ENCODE measurements at places on chromosomes 16 and 17.

GRCh38 chr17:2156666-2157065, 101.8 kb downstream of the HIC1 start:
- DNase-seq, result no peak

DNA sequence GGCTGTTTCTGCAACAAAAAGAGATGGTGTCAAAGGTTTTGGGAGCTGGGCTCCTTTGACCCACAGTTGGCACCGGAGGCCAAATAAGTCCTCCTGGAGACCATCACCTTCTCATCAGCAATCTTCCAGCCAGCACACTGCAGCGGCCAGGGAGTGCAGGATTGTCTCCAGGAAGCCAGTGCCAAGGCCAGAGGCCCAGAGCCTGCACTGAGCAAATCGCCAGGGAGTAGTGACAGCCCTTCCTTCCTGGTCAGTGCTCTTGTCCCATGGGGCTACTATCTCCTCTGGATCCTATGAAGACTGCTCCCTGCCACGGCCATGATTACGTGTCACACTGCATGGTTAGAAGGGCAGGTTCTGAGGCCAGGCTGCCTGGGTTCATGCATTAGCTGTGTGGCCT, 134.3 kb upstream of the CRHR1 start:
- DNase-seq, result no peak

- DNase-seq, result peak; percentile 87
Observed at GRCh38 chr17:44976206-44976605, 8.1 kb upstream of the C1QL1 start.

DNA sequence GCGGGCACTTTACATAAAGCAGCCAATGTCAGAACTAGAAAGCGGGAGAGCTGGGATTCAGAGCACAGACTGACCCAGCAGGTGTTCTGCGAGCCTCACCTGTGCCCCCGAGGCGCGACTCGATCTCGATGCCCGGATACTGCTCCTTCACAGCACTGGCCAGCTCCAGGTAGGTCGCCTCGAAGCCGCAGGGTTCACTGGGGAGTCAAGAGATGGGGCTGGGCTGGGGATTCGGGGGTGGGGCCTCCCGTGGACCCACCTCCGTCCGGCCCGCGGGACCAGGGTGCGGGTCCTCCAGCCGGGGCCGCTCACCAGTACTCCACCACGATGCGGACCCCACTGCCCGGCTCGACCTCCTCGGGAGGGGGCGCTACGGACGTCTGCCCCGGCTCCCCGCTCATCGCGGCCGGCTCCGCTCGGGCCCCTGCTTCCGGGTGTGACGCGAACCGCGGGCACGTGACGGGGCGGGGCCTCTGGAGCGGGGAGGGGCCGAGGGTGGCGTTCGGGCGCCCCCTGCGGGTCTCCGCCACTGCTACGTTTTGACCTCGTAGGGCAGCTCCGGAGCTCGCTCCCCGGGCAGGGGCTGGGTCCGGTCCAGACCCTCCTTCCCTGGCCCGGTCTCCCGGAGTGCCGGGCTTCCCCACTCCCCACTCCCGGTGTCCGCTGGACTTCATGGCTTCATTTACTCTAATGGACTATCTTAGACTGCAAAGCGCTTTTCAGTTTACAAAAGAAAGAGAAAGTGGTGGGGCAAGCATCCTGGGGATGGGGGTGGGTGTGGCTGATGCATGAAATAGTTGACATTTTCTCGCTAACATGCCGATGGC, at the start of gene MIEN1:
MIEN1 (minus strand) TSS at position 438 of the 827 bp plus-strand sequence; CDS start at position 401, 37 bp downstream.
- DNase-seq, result peak; percentile 81

GRCh38 chr17:1577583-1578013, 15.0 kb upstream of the PITPNA start:
- no peak for DNase-seq

DNA sequence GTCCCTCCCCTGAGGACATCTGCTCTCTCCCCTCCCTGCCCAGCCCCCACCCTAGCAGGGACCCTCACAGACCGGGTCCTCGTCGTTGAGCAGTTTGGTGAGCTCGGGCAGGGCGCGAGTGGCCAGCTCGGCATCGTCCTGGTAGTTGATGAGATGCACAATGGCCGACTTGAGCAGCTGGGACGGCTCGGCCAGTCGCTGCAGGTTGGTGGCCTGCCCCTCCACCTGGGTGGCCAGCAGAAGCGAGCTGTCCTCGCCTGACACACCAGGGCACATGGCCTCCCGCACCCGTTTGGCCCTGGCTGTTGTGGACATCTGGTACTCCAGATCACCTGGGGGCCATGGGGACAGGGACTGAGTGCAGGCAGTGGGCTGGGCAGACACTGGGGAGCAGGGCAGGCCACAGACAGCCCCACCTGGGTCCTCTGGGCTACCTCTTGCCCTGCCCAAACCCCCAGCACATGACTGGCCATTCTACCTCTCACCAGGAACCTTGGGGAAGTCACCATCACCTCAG, 17.1 kb downstream of the JUP start:
- DNase-seq, result no peak

- DNase-seq, result no peak
Observed at GRCh38 chr17:35243561-35244340, 879 bp downstream of the SLFN5 start.

GRCh38 chr16:59259950-59260319, 525.8 kb upstream of the GOT2 start:
- no peak for DNase-seq

- DNase-seq, result no peak
Observed at GRCh38 chr16:54208237-54208636, 78.3 kb downstream of the IRX3 start.

- DNase-seq, result no peak
Observed at GRCh38 chr17:31586946-31587345, 195.5 kb downstream of the RAB11FIP4 start.

- no peak for DNase-seq
Observed at GRCh38 chr17:31931756-31932155, 5.1 kb upstream of the SUZ12 start.

DNA sequence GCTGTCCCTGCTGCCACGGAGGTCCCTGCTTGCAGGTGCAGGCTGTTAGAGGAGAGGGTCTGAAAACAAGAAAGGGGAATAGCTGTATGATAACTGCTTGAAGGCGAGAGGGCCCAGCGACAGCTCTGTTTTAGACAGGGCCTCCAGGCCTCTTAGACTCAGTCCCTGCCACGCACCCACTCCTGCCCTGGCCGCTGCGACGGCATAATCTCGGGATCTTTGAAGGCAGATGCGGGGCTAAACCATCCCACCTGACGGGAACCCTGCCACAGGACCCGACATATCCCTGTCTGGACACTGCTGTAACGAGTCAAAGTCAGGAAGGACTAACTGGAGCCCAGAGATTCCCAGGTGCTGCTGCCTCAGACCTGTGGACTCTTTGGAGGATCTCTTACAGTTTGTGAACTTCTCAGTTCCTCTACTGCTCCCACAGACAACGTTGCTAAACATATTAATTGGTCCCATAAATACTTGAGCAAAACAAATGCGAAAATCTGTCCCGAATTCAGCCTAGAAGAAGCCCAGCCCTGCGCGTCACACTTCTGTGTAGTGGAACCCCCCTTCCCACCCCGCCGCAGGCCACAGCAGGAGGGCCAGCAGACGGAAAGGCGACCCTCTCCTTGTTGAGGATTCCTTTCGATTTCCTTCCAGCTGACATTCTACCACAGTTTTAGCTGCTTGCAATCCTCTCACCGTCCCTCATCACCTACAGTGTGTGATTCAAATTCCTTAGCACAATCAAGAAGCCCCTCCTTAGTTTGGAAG, 998 bp upstream of the TMEM11 start:
- no peak for DNase-seq

GRCh38 chr16:88847654-88848053, 9.1 kb downstream of the GALNS start:
- DNase-seq, result no peak

GRCh38 chr17:13476720-13477119, 125.0 kb downstream of the HS3ST3A1 start:
- no peak for DNase-seq

DNA sequence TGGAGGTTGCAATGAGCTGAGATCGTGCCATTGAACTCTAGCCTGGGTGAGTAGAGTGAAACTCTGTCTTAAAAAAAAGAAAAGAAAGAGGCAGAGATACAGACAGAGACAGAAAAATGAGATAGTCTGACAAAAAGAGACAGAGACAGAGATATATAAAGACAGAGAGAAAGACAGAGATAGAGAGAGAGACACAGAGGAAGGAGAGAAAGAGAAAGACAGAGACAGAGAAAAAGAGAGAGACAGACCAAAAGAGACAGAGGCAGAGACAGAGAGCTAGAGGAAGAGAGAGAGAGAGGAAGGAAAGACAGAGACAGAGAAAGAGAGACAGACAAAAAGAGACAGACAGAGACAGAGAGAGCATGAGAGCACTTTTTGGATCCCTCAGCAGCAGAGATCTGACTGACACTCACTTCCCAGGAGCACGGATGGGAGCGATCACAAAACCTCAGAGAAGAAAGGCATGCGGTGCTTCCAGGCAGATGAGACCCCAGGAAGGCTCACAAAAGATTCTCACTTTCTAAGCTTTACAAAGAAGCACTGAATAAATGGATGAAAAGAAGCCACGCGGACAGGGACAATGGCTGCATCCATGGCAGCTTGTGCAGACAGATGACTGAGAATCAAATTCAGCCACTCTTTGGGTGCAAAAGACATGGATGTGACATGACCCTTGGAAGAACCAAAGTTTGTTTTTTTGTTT, 38.6 kb upstream of the HS3ST2 start:
- DNase-seq, result no peak

DNA sequence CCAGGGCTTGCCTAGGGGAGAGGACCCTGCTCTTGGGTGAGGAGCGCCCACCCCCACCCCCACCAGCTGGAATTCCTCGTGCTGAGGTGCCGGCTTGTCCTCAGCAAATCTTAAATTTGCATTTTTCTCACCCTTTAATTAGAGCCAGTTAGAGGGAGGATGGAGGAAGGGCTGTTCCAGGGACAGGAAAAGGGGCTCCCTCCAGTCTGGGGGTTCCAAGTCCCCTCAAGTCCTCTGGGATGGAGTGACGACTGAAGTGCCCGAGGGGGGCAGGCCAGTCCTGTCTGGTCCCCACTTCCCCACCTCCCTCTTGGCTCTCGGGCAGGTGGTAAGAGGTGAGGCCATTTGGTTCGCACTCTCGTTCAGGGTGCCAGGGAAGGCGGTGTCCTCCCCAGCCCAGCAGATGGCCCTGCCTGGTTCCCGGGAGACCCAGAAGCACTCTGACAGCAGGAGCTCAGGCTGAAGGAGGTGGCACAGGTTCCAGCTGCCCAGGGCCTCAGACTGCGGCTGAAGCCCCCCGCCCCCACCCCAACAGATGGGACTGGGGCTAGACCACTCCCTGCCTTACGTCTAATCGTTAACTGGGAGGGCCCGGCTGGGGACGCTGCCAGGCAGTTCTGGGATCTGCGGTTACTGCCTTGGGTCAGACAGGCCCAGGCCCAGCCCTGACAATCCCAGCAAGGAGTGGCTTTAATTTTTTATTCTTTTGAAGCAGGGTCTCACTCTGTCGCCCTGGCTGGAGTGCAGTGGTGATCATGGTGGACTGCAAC, 2.2 kb downstream of the RAB26 start:
- DNase-seq, result peak; percentile 77

DNA sequence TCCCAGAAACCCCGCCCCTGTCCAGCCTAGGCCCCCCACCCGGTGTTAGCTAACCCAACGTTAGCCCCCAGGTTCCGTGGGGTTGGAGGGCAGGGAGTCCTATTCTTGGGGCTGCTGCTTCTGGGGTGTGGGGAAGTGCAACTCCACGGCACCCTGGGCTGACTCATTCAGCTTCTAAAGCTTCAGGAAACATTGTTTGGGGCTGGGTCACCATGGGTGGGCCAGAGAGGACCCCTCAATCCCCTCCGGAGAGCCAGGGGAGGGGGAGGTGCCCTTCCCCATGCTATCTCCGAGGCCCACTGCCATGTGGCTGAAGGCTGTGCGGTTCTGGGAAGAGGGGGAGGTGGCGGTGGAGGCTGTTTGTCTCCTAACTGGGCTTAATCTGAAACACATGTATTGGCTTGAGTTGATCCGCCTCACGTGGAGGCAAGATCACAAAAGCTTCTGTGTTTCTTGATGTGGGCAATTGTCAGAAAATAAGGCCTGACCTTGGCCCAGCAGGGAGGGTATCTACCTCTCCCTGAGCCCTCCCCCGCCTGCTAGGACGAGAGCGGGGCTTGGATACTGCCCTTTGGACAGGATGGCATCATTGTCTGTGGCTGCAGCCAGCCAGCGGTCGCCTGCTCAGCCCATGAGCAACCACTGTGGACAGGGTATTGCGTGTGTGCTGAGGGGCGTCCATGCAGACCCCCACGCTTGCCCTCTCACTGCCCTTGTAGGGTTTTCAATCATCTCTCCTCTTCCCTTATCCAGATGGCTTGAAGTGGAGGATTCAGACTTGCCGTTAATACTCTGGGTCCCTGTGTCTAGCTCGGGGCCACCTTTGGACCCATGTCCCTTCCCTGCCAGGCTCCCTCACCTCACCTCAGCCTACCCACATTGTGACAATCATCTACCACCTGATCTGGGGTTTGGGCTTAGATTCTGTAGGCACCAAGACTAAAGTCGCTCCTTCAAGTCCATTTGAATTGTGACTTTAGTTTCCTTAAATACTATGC, 1.3 kb downstream of the SERPINF1 start:
- peak; percentile 87 for DNase-seq

DNA sequence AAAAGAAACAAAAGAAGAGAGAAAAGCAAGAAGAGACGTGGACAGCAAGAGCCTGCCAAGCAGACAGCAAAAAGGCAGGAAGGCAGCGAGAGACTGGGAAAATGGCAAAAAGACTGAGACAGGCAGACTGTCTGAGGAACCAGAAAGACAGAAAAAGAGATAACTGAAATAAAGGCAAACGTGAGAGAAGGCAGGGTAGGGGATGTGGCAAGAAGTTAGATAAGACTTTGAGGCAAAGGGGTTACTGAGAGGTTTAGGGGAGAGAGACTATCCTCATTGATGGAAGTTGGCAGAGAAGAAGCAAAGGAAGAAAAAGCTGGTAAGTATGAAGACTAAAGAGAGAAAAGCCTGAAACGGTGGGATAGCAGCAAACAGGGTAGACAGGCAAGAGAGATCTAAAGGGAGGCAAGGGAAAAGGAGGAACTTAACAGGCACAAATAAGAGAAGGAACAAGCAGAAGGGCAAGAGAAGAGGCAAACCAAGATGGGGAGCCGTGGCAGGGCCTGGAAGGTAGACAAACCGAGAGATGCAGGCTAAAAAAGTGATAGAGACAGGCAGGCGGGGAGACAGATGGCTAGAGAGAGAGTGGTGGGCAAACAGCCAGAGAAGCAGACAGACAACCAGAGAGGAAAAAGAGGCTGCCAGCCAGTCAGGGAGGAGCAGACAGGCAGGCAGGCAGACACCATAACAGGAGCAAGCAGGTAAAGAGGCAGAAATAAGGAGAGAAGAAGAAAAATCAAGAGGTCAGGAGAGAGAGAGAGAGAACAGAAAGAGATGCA, 7.1 kb upstream of the CHD3 start:
- no peak for DNase-seq

DNA sequence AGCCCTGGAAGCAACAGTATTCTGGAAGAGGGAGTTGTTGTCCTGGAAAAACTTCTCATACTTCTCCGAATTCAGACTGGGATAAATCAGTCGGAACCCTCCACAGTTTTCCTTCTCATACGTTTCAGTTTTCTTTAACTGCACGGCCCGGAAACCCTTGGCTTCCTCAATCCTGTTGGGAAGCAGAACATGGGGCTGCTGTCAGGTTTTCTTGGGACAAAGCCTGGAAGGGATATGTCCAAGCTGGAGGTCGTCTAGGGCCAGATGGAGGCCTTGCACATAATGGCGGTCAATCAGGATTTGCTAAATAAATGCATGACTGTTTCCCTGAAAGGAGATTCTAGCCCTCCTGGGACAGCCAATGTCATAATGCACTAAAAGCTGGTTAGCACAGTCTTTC, 29.2 kb downstream of the TTLL6 start:
- DNase-seq, result no peak

Data from SK-N-DZ (cell line).